ENCODE measurements at places on chromosomes 16 and 17.

GRCh38 chr17:1577583-1578013 lies 15.0 kb upstream of the PITPNA start:
- DNase-seq: no peak

GRCh38 chr17:41599680-41600079 lies 12.9 kb downstream of the KRT16 start:
- DNase-seq: no peak

DNA sequence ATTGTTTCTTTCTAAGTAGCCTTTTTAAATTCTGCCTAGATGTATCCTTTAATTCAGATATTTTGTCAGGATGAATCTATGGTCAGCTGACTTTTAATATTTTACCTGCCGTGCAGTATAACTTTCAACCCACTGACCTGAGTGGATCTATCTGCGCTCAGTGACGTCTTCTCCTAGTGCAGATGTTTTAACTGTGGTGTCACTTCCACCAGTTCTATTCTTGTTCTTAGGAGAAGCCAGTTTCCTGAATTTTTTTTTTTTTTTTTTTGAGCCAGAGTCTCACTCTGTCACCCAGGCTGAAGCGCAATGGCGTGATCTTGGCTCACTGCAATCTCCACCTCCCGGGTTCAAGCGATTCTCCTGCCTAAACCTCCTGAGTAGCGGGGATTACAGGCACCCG lies 5.0 kb upstream of the TM4SF5 start:
- DNase-seq: no peak

- DNase-seq: no peak
These were observed 4.6 kb upstream of the MVD start for GRCh38 chr16:88667461-88667860.

GRCh38 chr16:89275284-89275584 lies 57.7 kb downstream of the ZNF778 start:
- DNase-seq: no peak

DNA sequence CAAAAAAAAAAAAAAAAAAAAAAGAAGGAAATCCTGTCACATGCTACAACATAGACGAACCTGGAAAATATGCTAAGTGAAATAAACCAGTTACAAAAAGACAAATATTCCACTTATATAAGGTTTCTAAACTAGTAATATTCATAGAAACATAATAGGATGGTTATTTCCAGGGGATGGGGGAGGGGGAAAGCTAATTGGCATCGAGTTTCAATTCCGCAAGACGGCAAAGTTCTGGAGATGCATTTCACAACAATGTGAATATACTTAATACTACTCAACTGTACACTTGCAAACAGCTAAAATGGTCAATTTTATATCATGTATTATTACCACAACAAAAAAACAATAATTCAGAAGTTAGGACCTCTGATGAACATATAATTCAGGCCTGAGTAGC lies 37.9 kb upstream of the ABCA9 start:
- DNase-seq: no peak

DNA sequence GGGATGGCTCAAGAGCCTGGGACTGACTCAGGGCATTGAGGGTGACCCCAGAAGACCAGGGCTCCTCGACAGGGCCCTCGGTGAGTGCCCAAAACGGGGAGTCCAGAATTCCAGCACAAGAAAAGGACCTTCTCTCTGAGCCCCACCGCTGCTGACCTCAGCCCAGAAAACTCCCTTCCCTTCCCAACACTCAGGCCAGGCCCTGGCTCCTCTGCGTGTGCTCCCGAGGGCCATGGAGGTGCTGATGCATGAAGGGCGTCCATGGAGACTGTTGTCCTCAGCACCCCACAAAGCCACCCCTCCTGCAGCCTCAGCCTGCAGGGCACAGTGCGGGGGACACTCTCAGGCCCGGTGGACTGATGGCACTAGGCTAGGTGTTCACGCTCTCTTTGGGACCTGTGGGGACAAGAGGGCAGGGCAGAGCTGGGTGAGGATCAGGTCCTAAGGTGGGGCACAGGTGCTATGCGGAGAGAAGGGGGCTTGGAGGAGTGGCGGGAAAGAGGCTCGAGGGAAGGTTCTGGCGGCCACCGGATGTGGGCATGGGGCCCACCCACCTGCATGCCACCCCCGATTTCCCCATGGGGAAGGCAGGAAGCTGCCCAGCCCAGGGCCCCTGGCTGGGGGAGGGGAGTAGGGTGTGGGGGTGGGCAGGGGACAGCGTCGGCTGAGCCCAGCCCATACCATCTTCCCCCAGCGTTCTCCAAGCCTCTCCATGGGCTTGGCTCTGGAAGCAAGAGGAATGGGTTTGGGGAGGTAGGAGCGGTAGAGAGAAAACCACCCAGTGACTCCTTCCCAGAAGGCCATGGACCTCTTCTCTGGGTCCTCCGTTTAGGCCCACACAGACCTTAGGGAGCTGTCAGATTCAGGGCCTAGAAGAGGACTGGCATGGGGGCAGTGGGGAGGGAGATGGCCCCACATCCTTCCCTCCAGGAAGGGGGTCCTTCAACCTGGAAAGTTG lies 4.5 kb upstream of the TSPOAP1 start:
- DNase-seq: no peak

- no peak for DNase-seq
These were observed 23.5 kb downstream of the TNRC6A start for GRCh38 chr16:24753000-24753399.

DNA sequence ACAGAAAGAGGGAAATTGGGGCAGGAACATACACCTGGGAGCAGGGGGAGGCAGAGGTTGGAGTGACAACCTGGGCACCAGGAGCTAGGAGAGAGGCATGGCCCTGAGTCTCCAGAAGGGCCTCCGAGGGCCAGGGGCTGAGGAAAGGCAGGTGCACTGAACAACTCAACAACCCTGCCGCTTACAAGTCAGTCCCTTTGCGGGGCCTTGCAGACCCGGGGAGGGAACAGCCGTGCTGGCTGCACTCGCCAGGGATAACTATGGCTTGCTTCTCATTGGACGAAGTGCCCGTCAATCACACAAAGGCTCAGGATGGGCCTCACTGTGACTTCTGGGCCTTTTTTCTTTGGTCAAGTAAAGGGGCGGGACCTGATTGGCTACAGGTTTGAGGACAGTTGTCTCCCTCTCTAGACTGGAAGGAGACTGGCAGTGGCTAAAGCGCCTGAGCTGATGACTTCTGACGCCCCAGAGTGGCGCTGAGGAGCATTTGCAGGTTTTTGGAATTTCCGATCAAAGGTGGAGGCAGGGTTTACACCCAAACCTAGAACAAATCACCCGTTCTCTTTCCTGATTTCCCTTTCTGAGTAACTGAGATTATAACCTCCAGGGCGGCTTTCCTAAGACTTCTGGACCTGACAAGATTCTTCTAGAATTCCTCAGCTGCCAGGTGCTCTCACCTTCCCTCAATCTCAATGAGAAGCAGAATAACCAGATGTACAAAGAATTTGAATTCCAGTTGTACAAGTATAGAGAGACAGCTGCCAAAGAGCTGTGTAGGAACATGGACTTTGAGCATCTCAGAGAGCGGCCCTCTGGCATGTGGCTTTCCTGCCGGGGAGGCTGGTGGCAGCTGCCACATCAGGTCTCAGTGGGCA lies 27.6 kb upstream of the ST6GALNAC2 start:
- DNase-seq: peak; percentile 91

DNA sequence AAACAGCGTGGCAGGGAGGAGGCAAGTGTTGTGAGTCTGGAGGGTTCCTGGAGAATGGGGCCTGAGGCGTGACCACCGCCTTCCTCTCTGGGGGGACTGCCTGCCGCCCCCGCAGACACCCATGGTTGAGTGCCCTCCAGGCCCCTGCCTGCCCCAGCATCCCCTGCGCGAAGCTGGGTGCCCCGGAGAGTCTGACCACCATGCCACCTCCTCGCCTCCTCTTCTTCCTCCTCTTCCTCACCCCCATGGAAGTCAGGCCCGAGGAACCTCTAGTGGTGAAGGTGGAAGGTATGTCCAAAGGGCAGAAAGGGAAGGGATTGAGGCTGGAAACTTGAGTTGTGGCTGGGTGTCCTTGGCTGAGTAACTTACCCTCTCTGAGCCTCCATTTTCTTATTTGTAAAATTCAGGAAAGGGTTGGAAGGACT lies at the start of gene CD19:
Gene CD19, plus strand, starts transcription at position 171 of the 425 bp plus-strand sequence. Its CDS starts 30 bp downstream, at position 201.
- DNase-seq: no peak

DNA sequence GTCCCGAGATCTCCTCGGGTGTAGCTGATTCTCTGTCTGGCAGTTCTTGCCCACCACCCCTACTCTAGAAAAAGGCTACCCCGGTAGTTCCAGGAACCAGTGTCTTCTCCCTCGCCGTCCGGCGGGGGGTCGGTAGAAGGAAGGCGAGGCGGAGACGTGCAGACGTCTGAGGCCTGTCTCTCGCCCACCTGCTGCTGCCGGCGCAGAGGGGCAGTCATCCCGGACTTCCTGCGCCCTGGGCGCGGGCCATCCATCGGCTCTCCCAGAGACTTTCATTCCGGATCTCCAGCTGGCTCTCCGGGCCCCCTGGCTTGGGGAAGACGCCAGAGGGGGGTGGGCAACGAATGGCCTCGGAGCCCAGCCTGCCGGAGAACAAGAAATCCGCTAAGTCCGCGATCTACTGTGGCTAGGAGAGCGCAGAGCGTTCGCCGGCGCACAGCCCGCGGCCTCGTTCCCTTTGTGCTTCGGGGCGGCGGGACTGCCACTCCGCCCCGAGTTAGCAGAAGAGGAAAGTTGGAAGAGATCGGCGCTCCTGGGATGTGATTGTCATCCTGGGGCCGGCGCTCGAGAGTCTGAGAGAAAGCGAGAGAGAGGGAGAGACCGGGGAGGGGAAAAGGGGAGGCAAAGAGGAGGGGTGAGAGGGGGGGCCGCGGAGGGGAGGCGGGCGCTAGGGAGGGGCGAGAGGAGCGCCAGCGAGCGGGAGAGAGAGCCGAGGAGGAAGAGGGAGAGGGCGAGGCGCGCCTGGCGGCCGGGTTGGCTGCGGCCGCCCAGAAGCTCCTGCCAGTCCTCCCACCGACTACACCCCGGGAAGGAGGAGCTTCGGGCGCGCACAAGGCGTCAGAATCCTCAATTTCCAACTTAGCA lies at the start of gene IRX5:
Gene IRX5, plus strand, starts transcription at position 861 of the 864 bp plus-strand sequence. CDS start 334 bp downstream, outside the sequence.
- DNase-seq: peak; percentile 32

DNA sequence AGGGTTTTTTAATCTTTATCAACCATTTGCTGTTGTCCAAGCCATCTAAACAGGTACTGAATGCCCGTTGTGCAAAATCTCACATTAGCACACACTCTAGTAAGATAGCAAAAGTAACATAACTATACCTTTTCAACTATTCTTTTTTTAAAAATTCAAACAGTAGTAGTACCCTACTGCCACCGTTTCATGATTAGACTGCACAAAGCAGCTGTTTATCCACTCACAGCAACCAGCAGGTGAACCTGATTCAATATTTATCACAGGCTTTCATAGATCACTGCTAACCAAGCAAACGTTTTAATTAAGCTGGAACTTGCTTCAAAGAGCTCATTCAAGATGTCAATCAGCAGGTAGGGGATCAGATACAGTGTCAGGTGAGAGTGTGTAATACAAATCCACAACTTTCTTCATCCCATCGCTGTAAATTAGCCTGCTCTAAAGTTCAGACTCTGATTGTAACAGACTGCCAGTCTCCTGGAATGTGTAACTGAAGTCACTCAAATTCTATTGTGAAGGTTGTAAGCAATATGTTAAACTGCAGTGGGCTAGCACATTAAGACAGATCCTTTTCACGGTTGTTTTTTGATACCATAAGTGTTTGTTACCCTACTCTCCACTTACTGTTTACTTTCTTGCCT lies 47.3 kb downstream of the BRIP1 start:
- DNase-seq: no peak

- DNase-seq: no peak
These were observed 280.9 kb downstream of the RBFOX1 start for GRCh38 chr16:7613518-7613917.

DNA sequence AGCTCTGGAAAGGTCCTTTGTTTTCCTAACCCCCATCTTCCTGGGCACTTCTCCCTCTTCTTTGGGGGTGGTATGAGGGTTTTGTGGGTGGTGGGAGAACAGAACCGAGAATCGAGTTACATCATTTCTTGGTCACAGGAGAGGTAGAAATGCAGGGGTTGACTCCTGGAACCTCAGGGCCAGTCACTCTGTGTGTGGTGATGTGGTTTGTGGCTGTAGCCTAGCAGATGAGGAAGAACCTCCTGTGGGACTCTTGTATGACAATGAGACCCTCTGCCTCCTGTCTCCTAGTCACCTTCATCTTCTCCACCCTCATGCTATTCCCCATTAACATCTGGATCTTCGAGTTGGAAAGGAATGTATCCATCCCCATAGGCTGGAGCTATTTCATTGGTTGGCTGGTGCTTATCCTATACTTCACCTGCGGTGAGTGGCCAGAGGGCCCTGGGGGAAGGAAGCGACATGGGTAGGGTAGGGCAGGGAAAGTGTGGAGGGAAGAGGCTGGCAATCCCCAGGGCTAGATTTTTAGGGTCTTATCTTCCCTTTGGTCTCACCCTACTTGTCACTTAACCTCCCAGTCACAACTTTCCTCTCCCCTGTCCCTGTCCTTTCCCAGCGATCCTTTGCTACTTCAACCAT lies 5.5 kb downstream of the ODF4 start:
- DNase-seq: no peak
